ENCODE measurements at places on chromosomes 7 and 10. TPM values are rescaled to one million over a fixed set of nuclear protein-coding genes. Genes with fewer than 3 reads are reported as not detected.

Gene TRUB1
- total RNA-seq = 21.4 TPM

Gene GRID2IP
- not detected for total RNA-seq

Gene CXCL12
- 16.5 TPM for total RNA-seq

Gene OPALIN
- total RNA-seq = not detected

Gene PARG
- total RNA-seq = 19.3 TPM

Gene ERVW-1
- total RNA-seq = not detected

Gene CRHR2
- total RNA-seq = not detected

Gene CFAP70
- 4.1 TPM for total RNA-seq

Gene FFAR4
- total RNA-seq = 0.16 TPM

Gene WASHC2A
- 22.9 TPM for total RNA-seq

Gene EVX1
- not detected for total RNA-seq

Gene LRMDA
- total RNA-seq = not detected

Gene INTS15
- 16.2 TPM for total RNA-seq

Gene HABP2
- not detected for total RNA-seq

Gene SAP25
- not detected for total RNA-seq

Gene SYT15B
- total RNA-seq = 1.1 TPM

Gene GPR37
- total RNA-seq = 0.07 TPM

Gene SPDYE2B
- not detected for total RNA-seq

Gene ECHS1
- 120 TPM for total RNA-seq

Gene CEP41
- total RNA-seq = 20.4 TPM

Gene PTPRZ1
- total RNA-seq = not detected

Gene CDNF
- 0.92 TPM for total RNA-seq

Gene C10orf53
- not detected for total RNA-seq

Gene TMEM140
- not detected for total RNA-seq

Gene ADRB1
- total RNA-seq = not detected

Gene LZTS2
- total RNA-seq = 64.4 TPM

Gene AFAP1L2
- 3.8 TPM for total RNA-seq

Gene GDF10
- total RNA-seq = not detected

All from MG63 (cell line).